ENCODE measurements at places on chromosomes 1 and 21.

DNA sequence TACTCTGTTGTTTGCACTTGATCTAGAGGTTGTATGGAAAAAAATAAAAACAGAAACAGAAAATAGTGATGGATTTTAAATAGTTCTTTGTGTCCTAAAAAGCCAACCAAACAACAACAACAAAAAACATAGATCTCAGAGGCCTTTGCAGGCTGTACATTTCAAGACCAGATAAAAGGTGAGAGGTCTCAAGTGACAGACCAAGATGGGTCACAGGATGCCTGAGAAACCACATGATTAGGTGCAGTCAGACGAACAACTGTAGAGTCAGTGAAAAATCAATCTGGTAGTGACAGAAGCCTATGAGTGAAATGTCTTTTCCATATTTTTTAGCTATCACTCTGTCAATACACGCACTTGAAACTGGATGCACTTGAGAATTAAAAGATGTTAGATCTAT is 193.5 kb upstream of the SAMSN1 start:
- no peak for DNase-seq

- DNase-seq: no peak
Observed at GRCh38 chr1:36157115-36157903, 1.3 kb downstream of the MAP7D1 start.

- no peak for DNase-seq
Observed at GRCh38 chr1:230631477-230631876, 10.8 kb upstream of the COG2 start.

GRCh38 chr1:99858881-99859280 is 8.7 kb downstream of the AGL start:
- DNase-seq: no peak

- DNase-seq: no peak
Observed at GRCh38 chr1:184646178-184646701, 108.4 kb downstream of the EDEM3 start.

DNA sequence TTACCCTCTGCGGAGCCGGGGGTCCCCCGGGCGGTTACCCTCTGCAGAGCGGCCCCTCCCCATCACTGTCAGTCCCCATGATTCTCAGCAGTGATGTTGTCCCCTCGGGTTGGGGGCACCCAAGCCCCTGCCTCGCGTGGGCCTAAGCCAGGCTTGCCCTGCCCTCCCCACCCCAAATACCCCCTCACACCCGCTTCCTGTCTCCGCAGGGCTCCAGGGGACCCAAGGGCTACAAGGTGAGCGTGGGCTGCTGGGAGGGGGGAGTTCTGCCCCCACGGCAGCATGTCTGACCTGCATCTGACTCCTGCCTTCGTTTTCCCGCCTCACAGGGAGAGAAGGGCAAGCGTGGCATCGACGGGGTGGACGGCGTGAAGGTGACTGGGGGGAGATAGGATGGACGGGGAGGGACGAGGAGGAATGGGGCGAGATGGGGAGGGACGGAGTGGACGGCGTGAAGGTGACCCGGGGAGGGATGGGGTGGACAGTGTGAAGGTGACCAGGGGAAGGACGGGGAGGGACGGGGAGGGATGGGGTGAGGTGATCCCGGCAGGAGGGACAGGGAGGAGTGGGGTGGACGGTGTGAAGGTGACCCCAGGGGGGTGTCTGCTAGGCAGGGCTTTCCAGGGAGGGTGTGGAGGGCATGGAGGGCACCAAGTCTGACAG is 8.6 kb downstream of the COL6A1 start:
- no peak for DNase-seq

- no peak for DNase-seq
Observed at GRCh38 chr1:201756406-201756805, 72.6 kb upstream of the IPO9 start.

- no peak for DNase-seq
Observed at GRCh38 chr1:155254228-155254713, 1.0 kb downstream of the ENTREP3 start.

DNA sequence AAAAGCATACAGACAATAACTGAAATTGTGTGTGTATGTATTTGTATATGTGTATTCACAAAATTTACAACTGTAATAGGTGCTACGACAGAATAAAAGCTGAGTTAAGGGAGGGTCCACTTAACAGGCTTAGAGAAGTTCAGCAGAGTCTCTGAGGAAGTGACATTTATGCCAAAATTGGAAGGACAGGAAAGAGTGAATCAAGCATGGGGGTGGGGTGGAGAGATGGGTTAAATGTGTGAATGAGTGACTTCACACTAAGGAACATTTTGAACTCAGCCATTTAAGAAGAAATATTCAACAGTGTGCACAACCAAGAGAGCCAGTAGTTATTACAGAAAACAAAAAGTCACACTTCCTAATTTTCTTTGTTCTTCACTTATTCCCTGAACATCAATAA is 53.8 kb upstream of the RGS1 start:
- DNase-seq: no peak

DNA sequence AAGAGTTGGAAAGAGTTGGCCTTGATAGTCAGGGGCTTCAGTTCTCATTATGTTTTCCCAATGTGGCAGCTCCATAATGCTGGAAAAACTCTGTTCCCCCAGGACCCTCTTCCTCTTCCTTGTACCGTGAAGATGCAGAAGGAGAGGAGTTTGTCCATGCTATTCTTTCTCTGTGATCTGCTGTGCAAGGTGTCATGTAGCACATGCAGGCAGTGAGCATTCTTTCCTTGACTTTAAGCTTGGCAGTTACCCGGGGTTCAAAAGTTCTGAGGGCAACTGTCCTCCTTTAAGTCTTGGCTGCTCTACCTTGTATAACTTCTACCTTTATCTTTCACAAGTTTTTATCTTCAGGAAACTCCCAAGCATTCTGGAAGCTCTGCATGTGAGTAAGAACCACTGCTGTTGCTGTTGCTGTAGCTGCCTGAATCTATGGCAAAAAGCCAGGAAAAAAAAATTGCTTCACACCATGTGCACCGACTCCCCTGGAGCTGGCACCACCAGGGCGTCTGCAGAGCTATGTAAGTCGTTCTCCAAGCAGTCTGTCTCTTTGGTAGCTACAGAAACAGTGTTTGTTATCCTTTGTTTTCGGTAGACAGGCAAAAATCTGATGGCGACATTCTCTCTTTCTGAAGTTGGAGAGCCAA is 42.7 kb upstream of the SLC16A1 start:
- peak; percentile 17 for DNase-seq

- no peak for DNase-seq
Observed at GRCh38 chr1:220572416-220572815, 44.5 kb downstream of the MARK1 start.

DNA sequence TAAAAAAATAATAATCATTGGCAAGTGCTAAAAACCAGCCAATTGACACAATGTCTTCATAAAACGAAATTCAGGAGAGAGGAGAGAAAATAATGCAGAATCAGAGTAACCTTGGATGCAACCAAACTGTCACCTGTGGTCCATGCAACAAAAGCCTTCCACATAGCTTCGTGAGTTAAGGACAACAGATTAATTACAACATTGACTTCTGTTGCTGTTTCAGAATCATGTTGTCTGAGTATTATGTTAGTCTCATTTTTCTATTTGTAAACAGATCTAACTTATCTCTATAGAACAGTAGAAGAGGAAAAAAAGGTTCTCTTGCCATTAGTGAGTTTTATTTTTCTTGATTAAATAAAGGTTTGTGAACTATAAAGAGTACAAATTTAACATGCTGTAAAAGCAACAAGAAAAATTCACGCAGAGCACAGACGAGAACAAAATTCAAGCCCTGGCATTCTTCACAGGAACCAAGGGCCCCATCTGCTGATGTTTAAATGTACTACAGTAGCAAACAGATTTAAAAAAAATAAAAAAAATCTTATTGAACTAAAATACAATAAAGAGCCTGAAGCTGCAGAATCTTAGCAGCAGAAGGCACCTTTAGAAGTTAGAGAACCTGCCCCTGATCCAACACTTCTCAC is 381.1 kb upstream of the PKN2 start:
- peak; percentile 48 for DNase-seq

DNA sequence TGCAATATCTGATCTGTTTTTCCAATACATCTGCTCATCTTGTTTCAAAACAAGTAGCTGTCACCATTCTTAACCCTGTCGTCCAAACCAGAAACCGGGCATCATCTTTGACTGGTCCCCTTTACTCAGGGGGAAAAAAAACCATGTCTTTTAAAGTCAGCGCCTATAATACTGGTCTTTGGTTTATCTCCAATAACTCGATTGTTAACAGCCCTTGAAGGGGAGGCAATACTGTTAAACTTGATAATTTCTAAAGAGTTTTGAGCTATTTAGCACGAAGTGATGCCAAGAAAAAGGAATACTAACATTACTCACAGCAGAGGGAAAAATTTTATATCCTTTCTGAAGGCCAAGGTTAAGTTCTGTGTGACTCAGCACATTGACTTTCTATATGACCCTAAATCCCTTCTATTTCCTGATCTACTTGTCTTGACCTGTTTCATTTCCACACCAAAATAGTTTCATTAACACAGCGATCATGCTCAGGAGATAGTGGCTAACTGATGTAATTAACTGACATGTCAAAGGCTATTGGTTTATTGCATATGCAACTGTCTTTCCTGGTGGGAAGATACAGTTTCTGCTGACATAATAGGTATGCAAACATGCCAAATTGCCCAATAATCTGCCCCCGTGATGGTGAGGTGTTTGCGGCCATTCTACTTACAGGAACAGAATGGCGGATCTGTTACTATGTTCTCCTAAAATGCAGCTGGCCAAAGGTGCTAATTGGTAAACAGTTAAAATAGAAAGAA is 59.1 kb downstream of the NFIA start:
- no peak for DNase-seq

DNA sequence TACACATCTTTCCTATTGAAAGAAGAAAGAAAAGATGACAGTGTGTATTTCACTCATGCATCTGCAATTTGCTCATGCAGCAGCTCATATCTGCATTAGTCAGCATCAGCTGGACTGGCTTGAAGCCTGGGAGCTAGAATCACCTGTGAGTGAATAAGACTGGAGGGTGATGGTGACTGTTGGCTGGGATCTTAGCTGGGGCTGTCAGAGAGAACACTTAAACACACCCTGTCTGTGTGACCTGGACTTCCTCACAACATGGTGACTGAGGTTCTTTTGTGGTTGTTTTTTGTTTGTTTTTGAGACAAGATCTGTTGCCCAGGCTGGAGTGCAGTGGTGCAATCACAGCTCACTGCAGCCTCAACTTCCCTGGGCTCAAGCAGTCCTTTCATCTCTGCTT is 24.9 kb downstream of the KLHDC7A start:
- no peak for DNase-seq

DNA sequence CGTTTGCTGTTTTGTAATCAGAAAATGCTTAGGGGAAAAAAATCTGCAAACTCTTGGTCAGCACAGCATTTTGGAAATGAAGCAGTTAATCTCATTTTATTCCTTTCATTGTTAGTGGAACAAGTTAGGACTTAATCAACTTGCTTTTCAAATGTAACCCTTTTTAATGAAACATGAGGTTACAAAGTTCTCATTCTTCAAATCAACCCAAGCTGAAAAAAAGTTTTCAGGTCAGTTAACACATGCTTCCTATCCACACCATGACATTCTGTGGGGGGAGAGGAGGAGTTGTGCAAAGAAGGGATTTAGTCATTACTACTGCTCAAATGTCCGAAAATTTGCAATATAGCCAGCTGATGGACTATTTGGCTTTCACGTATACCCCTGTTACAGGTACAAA is 283.2 kb upstream of the LYPLAL1 start:
- DNase-seq: no peak

DNA sequence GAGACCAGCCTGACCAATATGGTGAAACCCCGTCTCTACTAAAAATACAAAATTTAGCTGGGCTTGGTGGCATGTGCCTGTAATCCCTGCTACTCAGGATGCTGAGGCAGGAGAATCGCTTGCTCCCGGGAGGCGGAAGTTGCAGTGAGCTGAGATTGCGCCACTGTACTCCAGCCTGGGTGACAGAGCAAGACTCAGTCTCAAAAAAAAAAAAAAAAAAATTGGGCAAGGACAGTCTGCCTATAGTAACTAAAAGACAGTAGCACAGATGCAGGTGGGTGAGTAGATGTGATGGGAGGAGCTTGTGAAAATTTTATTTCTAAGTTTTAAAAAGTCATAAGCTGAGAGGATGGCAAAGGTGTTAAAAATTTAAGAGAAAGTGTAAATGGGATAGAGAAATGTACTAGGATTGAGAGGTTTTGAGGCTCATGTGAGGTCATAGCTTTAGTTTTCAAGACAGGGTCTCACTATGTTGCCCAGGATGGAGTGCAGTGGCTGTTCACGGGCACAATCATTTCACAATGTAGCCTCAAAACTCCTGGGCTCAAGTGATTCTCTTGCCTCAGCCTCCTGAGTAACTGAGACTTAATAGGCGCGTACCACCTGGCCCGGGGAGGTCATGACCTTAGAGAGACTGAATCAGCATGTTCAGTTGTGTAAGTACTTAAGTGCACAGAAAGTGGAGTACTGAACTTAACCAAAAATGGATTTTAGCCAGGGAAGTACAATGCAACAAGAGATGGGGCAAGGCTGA is 33.7 kb downstream of the PTP4A2 start:
- DNase-seq: no peak

DNA sequence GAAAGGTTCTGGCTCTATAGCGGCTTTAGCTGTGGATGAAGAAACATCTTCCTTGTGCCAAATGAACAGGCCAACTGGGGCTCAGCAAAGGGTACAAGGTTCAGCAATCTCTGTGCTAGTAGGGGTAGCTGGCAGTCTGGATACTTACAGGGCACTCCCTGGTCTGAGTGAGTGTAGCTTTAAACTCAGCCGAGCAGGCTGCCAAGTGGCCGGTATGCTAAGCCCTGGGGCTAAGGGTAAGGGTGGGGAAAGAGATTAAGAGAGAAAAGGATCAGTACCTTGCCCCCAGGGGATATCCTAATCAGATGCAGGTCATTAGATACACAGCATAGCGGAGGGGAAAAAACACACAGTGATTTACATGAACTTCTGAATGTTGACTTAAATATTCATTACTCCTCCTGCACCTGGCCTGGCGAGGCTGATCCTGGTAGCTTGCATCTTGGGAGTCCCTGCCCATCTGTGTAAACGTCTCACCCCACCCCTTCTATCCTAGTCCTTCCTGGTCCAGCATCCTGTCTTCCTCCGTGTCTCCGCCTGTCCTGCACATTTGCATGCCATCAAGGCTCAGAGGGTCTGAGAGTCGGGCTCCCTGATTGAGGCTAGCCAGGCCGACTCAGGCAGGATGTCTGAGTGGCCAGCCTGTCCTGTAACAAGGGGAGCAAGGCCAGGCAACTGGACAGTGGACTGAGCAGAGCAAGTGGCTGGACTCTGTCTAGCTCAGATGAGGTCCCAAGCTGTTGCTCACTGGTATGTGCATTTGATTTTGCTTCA is 39.5 kb upstream of the CNTN2 start:
- DNase-seq: no peak

GRCh38 chr1:45833361-45833760 is 29.9 kb downstream of the MAST2 start:
- no peak for DNase-seq

GRCh38 chr1:42420911-42421585 is 34.8 kb downstream of the ZMYND12 start:
- peak; percentile 25 for DNase-seq

- no peak for DNase-seq
Observed at GRCh38 chr1:77287535-77287934, 5.7 kb downstream of the AK5 start.

GRCh38 chr1:28160782-28161266 is 15.7 kb downstream of the PTAFR start:
- DNase-seq: no peak

GRCh38 chr21:44010429-44010828 is 1.7 kb upstream of the TRAPPC10 start:
- DNase-seq: no peak
